ENCODE measurements at places on chromosomes 1 and 21.

DNA sequence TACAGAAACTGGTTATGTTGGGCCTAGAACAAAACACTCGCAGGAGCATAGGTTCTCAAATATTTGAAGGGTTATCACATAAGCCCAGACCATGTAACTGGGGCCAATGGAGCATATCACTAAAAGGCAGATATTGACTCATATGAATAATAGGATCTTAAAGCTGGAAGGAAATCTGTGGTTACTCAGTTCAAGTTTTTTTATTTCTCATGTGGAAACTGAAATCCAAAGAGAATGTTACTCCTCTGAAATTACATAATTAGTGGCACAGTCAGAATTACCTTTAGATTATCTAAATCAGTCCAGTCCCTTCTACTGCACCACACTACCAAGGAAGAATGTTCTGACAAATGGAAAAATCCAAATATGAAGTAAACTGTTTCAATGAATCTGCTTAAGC is 12.0 kb downstream of the SLAMF8 start:
- DNase-seq, result no peak

DNA sequence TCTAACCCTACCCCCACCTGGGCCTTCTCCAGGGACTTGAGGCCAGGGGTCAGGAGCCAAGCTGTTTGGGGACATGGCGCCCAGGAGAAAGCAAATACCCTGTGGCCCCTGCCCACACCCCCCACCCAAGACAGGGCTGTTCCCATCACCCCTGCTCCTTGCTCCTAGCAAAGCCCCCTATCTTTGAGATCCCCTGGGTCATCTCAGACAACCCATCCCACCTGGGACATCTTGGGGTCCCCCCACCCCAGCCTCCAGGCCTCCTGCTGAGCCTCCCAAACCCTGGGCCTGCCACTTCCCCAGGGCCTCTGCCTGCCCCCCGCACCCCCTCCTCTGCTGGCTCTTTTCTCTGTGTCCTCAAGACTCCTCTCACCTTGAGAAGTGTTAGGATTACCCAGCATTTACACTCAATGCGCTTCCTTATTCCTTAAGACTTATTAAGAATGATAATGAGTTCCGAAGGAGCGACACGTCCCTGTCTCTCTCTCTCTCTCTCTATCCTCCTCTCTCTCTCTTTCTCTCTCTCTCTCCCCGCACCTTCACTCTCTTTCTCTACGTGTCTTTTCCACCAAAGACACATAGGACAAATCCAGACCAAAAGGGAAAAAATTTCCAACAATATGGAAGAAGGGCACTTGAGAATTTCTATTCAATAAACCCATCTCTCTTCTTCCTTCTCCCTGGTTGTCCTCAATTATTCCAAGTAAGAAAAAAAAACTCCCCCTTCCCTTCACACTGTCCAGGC is 7.2 kb downstream of the CASZ1 start:
- DNase-seq, result no peak

DNA sequence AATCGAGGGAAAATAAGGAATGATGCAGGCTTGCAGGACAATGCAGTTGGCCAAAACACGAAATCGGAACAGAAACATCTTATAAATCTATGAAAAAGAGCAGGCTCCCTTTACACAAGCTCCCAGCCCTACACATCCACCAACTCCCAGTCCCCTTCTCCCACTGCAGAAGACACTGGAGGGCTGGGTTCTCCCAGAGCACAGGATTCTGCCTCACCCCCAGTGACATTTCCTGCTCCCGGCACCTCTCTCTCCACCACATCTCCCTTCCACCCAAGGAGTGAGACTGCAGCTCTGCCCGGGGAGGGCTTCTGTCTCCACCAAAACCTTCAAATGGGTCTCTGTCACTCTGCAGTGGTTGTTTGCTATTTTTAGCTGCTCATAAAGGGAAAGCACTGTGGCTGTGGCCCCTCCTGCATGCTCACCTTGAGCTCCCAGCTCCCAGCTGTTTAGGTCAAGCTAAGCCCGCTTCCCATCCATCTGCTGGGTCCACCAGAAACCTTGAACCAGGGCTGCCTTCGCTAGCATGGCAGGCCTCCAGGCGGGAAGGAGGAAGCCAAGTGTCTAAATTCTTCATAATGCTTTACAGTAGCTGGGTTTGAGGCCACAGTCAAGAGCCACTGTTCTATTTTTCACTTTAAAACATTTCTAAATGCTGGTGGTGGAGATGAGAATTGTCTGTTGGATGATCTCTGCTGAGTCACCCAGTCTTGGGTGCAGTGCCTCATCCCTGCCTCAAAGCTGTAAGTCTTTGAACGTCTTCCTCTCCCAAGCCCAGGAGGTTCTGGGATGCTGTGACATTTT is 3.3 kb upstream of the C2CD2 start:
- DNase-seq, result peak; percentile 19

DNA sequence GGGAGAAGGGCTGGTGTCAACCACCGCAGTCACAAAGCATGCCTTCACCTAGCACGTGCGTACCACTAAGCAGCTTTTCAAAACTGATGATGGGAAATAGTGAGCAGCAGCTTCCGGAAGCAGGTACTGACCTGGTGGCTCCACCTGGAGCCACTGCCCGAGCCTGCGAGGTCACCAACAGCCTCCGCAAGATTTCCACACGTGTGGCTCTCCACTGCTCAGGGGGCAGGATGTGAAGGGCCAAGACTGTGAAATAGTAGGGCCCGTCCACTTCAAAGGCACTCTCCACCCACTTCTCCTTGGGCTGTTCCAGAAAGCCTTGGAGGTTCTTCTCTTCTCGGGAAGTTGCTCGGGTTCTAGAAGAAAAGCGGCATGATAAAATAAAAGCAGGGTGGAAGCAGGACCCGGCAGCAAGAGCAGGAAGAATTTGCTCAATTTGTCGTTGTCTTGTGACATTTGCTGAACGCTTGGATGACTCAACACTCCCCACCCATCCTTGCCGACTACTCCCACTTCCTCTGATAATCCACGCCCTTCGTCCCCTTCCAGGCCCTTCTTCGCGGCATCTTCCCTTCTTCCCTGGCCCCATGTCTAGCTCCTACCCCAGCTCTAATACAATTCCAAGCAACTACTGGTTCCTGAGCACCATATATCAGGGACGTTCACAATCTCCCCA is 124.9 kb upstream of the IFFO2 start:
- no peak for DNase-seq

DNA sequence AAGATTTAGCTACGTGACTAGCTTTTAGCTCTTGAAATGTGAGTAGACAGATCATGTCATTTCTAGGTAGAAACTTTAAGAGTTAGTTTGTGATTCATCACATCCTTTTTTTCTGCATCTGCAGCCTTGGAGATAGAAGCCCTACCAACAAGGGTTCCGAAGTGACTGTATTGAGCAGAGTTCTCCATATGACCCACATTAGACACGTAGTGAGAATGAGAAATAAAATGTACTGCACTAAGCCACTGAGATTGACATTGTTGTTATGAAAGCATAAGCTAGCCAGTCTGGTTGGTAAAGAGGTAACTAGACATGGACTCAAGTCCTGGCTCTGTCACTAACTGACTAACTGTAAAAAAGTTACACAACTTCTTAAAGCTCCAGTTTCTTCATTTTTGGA is 296.1 kb downstream of the PDE4B start:
- DNase-seq, result no peak

GRCh38 chr1:20893931-20894330 is 106.8 kb upstream of the HP1BP3 start:
- no peak for DNase-seq

DNA sequence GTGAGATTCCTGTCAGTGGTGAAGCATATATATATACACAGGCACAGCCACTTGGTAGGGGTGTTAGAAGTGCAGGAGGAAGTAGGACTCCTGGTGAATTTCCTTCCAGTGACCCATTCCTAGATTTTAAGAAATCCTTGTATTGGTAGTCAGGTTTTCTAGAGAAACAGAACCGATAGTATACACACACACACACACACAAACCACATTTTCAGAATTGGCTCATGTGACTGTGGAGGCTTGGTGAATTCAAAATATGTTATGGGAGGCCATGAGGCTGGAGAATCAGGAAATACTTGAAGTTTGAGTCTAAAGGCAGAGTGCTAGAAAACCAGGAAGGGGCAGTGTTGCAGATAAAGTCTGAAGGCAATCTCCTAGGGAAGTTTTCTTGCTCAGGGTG is 114.2 kb downstream of the FCRL5 start:
- DNase-seq, result no peak

DNA sequence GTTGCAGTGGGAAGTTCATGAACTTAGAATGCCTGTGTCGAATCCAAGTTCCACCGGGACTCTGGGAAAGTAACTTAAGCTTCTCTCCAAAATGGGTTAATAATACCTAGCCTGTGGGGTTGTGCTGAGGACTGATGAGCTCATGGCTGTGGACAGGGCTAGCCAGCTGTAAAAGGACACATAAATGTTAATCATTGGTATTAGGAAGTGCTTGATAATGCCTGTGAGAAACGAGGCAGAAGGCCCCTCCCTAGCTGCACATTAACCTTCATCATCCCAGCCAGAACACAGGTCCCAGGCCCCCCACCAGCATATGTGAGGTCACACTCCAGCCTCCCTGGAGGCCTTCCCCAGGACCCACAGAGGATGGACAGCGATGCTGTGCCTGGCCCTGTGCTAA is 789 bp upstream of the GJB4 start:
- DNase-seq, result no peak

DNA sequence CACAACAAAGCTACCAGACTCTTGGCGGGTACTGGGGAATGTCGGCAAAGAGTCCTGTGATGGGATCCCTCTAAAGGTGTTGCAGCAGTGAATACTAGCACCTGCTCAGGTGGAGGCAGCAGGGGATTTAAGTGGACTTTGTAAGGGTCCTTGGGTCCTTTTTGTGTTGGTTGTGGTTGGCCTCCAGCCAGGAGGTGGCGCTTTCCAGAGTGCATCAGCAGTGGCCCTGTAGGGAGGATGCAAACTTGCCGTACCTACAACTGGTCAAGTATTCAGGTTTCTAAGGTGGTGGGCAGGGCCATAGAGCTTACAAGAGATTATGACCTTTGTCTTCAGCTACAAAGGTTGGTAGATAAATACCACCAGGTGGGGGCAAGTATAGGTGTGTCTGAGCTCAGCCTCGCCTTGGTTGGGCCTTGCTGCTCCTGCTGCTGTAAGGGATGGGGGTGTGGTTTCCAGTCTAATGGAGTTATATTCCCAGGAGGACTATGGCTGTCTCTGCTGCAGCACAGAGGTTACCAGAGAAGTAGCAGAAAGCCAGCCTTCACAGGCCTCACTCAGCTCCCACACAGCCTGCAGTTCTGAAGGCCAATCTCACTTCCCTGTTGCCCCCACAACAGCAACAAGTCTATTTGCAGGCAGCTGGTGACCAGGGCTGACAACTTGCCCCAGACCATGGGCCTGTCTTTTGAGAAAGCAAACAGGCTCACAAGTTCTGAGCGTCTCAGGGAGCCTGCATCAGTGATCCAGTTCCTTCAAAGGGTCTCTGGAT is 7.3 kb downstream of the OR2M5 start:
- no peak for DNase-seq

- no peak for DNase-seq
Observed at GRCh38 chr1:12607263-12607662, 10.7 kb downstream of the DHRS3 start.

DNA sequence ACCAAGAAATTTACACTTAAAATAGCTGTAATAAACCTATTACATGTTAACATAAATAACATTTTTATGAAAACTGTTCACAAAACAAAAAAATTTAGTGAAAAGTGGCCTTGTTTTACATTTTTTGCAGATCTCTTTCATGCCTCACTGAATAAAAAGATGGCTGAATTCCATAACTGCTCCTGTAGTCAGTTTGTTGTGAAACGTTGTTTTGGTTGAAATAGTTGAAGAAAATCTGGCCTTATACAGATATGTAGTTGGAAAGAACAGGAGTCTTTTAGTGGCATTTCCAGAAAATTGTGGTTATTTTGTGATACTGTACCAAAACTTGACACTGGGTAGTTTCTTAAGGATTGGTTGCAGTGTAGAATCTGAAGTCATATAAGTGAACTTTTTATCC is 18.1 kb downstream of the ITSN1 start:
- DNase-seq, result no peak

- peak; percentile 77 for DNase-seq
Observed at GRCh38 chr1:6601923-6602668, 573 bp downstream of the KLHL21 start.

DNA sequence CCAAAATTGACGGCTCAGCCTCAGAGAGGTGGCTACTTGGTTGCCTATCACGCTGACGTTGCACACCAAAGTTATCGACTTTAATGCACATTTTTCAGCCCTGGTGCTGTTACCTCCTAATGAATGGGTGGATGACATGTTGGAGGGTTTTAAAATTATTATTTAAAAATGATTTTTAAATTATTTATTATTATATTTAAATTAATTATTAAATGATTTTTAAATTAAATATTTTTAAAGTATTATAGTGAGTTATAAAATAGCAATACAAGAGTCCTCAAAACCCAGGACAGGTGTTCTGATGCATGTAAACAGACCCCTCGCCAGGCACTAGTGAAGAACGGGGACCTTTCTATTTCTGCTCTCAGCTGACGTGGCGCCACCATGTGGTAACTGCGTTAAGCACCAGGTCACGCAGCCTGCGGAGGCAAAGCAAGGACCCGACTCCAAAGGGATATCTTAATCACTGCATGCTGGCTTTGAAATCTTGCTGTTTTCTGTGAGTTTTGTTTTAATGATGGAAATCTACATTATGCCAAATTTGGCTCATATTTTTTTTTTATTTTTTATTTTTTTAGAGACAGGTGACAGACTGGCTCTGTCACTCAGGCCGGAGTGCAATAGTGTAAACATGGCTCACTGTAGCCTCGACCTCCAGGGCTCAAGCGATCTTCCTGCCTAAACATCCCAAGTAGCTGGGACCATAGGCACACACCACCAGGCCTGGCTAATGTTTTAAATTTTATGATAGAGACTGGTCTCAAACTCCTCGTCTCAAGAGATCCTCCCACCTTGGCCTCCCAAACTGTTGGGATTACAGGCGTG is 22.6 kb downstream of the CASP9 start:
- DNase-seq, result peak; percentile 80

DNA sequence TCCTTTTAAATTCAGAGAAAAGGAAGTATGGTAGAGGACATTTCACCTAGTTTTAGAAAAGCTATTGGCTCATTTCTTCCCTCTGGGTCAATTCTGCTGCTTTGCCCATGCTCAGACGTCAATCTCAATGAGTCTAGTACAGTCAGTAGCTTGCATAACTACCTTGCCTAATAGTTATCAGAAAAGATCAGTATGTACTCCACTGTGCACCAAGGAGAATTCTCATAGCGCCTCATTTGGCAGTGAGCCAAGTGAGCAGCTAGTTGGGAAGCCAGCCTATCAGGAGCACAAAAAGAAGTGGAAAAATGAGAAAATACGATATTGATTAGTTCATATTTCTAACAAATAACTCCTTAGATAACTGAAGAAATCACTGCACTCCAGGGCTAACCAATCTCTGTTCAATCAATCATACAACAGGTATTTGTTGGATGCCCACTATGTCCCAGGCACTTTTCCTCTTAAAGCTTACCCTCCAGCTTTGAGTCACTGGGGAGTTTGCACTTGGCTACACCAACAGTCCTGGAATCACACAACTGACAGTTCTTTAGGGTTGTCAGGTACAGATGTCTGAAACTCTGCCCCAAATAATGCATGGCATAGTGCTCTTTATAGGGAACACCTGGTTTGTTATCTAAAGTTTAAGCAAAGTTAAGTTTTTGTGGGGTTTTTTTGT is 50.2 kb downstream of the PRDX6 start:
- DNase-seq, result no peak

Data from GM13976 (cell line).